ENCODE measurements at places on chromosomes 1 and 21.

DNA sequence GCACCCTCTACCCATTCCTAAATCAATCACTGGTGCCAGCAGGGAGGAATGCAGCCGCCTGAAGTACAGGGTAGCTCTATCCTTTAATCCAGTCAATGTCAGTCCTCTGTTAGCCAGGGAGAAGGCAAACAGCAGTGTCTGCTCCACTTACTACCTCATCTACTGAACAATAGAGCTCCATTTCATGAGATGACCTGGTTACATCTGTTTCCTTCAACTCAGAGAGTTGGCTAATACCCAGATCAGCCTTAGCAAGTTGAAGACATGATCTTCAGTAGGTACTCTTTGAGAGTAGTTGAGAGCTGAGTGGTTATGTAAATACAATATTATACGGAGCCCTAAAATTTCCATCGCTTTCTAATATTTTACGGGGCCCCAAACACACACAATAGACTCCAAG, 46.1 kb upstream of the CD34 start:
- DNase-seq = no peak

- DNase-seq = no peak
Observed at GRCh38 chr1:173392895-173393658, 84.1 kb upstream of the PRDX6 start.

DNA sequence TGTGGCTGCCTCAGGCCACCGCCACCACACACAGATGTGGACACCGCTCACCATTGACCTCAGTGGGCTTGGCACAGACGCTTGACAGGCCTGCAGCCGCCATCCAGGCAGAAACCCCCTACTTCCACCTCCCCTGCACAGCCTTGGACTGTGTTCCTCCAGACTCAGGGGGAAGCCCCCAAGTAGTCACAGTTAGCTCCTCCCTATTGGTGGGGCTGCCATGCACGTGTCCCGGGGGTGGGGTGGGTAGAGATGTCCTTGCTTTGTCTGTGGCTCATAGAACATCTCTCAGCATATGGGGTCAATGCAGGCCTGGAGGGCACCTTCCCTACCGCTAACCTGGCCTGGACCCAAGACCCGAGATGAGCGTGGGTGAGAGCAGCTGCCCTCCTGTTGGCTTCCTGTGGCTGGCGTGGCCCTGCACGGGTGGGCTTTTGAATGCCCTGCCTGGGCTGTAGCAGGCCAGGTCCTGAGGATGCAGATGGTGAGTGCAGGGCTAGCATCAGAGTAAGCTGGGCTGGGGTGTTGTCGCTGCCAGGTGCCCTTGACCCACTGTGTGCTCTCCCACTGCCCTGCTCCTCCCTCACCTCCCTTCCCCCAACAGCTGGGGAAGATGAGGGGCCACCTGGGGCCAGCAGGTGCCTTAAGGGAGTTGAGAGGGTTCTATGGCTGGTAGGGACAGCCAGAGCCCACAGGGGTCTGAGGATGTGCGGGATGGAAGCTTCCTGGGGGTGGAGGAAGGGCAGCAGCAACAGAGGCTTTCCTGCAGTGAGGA, 6.2 kb downstream of the CROCC start:
- DNase-seq = no peak

GRCh38 chr21:18000981-18001686, 182.0 kb upstream of the C21orf91 start:
- no peak for DNase-seq

DNA sequence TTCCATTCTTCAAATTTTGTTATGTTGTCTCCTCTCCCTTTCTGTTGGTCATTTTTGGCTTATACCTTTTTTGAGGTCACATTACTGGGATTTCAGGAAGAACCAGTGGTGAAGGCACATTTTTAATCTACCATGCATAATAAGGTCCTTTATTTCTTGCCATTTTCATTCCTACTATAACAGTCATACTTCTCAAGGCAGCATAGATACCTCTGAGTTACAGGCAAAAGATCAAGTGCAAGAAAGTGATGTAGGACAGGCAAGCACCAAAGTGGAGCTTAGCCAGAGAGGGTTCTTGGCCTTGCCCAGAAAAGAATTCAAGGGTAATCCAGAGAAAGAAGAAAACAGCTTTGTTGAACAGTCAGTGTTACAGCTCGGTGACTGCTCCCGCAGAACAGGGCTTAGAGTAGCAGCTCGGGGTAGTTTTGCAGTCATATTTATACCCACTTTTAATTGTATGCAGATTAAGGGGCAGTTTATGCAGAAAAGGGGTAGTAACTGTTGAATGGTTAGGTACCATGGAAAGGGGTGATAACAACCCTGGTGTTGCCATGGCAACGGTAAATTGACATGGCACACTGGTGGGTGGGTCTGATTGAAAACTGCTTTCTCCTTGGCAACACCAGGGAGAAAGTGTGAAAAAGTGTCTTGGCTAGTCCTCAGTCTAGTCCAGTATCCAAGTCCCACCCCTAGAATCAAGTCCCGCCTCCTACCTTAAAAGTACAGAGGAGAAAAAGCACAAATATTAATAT, 39.6 kb upstream of the DOCK7 start:
- DNase-seq = no peak

DNA sequence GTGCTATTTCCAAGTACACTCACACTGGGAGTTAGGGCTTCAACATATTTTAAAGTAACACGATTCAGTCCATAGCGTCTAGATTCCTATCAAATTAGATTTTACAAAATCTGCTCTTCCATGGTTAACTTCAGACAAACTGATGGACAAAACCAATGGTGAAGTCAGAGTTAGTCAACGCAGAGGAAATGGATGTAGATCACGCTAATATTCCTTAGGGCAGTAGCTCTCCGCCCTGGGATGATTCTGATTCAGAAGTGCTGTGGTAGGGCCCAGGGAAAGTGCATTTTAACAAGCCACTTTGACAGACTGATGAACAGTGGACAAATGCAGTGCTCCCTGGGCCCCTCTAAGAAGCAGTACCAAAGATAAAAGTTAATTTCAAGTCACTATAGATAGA, 83.2 kb downstream of the HIVEP3 start:
- no peak for DNase-seq

GRCh38 chr21:41769111-41769510, 2.3 kb upstream of the RIPK4 start:
- no peak for DNase-seq

DNA sequence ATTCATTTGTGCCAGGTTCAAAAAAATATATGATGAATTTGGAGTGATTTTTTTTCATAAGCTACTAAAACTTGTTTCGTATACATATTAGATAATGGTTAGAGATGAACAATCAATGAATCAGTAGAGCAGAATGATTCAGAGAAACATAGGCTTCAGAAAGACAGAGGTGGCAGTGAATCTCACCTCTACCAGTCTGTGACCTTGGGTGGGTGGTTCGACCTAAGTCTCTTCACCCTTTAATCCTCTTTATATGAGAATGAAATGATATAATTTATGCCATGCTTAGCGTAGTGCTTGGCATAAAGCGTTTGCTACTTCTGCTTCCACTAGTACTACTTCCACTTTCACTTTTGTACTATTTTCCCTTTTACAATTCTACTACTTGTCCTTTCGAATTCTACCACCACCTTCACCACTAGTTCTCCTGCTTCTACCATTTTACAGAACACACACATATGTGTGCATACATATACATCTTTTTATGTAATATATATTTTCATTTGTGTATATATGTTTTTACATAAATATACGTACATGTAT, 45.1 kb downstream of the FYB2 start:
- no peak for DNase-seq

- DNase-seq = no peak
Observed at GRCh38 chr1:193335806-193336428, 149.5 kb upstream of the B3GALT2 start.

- DNase-seq = no peak
Observed at GRCh38 chr1:208217781-208218180, 26.4 kb downstream of the PLXNA2 start.

DNA sequence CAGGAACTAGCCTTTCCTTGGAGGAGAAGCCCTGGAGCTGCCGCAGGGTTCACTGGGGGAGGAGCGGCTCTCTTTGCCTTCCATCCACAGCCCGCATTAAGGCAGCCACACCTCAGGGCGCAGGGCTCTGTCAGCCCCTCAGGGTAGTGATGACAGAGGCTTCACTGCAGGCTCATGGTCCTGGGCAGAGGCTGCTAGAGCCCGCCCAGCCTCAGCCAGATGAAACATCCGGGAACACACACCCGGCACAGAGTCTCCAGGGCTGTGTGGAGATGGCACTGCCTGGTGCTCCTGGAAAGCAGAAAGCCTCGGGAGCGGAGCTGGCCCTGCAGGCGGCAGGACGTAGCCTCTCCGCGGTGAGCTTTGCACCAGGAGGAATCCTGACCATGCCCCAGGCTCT, 29.4 kb upstream of the PEX10 start:
- DNase-seq = no peak

DNA sequence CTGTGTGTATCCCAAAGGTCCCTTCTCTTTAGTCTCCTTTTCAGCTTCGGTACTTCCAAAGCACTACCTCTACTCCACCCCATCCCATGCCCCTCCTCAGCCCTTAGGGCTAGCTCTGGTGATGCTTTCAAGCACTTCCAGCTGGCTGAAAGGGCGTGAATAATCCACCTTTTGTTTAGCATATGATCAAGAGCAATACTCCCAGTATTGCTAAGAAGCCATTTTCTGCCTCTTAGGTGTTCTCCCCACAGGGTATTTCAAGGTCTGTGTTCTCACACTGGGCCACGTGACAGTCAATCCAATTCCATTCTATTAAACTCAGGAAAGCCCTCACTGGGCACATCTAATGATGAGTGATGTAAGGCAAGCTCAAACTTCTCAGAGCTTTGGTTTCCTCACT, 298.5 kb upstream of the PROX1 start:
- no peak for DNase-seq

GRCh38 chr1:66556161-66556611, 22.2 kb downstream of the SGIP1 start:
- DNase-seq = no peak

DNA sequence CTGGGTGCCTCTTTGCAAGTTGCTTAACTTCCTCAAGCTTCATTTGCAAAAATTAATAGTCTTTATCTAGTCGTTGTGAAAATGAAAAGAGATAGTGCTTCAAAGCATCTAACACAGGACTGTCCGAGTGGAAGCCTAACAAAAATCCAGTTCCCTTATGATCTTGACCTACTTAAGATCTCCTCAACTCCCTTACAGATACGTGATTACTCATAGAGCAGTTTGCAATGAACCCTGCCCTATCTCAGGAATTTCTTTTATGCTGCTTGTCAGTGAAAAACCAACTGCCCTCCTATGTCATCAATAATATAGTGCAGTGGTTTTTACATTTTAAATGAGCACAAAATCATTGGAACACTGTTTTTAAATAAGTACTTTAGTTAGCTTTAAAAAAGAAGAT, 314.3 kb downstream of the BACH1 start:
- no peak for DNase-seq

DNA sequence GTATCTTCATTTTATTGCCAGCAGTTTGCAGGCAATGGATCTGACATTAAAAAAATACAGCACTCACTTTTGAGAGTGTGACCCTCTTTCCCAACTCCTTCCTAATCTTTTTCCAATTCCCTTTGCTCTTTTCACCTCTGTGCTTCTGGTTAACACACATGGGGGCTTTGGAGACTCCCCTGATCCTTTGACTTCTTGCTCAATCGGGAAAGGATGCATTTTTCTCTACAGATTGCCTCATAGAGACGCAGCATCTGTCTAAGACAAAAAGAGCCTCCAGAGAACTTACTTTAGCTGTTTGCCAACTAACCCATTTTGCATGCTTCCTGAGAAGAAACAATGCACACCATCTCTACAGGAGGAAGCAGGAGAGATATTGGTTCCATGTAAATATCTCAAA, 378.3 kb downstream of the PBX1 start:
- no peak for DNase-seq

DNA sequence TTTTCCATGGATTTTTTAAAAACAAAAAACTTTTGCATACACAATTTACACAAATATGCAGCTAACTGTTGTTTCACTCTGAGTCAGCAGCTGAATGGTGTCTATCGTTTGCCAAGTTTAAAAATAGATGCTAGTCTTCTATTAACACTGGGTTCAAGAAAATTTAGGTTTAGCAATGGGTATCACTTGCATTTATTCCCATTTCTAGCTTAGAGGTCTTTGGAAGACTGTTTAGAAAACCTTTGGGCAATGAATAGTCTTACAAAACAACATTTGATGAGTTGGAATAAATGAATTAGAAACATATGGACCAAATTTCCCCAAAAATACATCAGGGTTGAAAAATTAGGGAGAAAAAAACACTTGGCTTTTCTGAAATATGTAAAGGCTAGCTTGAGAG, 165.8 kb downstream of the LYPLAL1 start:
- no peak for DNase-seq

GRCh38 chr1:101235696-101236515, 913 bp upstream of the S1PR1 start:
- no peak for DNase-seq

DNA sequence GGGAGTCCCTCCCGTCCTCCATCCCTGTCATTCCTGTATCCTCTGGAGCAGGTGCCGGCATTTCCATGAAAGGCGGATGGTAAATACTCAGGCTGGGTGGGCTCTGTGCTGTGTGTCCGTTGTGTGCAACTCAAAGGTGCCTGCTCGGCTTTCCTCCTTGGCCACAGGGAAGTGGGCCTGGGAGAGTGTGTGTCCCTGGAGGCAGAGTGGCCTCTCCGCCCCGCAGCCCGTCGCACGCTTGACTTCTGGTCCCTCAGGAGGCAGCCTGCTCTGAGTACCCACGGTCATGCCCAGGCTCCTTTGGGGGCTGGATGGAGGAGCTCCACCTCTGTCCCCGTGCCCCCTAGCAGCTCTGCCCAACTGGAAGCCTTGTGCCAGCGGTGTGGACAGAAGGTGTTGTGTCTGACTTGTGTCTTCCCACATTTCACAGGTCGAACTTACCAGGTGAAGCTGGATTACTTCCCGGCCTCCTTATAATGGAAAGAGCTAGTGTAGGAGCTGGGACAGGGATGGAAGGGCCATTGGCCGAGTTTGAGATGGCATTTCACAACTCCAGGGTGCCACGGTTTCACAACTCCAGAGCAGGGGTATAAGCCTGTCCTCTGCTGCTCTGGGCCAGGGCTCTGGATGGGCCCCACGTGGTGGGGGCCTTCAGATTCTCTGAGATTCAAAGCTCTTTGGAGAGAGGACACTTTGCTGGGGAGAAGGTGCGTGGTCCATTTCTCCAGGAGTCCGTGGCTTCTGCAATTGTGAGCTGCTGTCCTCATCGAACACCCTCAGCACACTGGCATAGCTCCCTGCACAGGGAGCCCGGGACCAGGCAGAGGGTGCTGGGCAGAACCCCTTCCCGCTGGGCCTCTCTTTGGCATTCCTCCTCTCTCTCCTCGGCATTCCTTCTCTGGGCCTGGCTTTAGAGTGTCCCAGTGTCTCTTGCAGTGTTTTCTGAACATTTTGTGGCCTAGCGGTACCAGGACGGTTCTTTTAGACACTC, 152.7 kb upstream of the COL6A1 start:
- no peak for DNase-seq

DNA sequence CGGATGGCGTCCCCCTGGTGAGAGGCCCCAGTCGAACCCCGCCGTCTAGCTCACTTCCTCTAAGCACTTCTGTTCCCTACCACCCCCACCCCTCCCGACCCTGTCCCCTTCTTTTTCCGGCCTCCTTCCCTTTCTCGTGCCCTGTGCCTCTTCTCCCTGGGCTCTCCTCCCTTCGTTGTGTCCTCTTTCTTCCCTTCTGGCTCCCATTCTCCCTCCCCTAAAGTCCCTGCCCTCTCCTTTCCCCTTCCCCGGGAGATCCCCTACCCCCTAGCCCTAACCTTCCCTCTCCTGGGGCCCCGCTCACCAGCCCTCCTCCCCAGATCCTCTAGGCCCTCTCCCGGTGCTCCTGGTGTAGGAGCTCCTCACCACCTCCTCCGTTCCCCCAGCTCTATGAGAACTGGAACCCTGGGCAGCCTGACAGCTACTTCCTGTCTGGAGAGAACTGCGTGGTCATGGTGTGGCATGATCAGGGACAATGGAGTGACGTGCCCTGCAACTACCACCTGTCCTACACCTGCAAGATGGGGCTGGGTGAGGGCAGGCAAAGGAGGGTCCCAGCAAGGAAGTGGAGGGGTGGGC, 15.9 kb downstream of the BCAN start:
- no peak for DNase-seq
